ENCODE measurements at places on chromosomes 3 and 15.

DNA sequence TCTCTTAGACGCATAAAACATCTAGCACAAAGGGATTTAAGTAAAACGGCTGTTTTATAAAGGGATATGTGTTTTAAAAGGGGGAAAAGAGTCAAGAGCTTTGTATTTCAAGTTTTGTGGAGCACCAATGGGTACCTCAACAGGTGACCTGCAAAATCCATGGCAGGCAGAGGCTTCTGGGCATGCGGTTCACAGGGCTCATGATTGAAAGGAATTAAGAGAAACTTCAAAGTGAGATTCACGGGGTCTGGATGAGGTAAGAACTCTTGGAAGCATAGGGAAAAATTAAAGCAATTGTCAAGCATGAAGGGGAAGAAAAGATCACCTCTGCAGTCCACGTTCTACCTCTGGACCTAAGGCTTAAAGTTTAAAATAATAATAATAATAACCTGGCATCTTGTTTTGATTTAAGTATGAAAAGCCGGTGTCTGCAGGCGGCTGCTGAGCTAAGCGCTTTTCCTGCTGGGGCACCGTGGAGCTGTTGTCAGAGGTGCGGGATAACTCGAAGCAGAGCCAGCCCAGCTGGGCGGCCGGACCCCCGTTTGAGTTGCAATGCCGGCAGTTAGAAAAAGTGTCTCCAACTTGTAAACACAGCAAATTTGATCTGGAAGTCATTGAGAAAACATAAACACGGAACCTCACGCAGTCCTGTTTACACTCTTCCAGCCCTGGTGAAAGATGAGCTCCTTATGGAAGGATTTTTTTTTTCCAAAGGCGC is 40.5 kb downstream of the HES1 start:
- no peak for DNase-seq

GRCh38 chr3:36525115-36525801 is 145.0 kb downstream of the STAC start:
- no peak for DNase-seq

GRCh38 chr3:83873550-83873949 is 1085.2 kb upstream of the CADM2 start:
- DNase-seq = no peak

DNA sequence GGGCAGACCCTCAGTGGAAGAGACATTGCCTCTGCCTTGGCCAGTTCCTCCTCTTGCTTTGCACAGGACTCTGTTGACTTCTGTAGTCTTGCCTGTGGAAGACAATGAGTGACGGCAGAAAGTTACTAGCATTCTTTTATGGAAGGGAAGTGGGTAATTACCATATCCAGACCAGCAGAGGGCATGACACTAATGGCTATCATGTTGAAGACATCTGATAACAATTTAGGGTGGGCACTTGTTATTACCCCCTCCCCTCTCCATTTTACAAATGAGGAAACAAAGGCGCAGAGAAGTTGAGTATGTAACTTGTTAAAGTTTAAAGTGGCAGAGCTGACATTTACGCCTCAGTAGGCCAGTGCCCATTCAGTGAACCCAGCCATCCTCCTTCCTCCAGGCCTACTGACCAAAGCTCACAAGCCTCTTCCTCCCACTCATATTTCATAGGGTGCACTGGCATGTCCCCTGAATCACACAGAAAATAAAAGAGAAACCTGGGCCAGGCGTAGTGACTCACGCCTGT is 48.2 kb upstream of the FMN1 start:
- no peak for DNase-seq

DNA sequence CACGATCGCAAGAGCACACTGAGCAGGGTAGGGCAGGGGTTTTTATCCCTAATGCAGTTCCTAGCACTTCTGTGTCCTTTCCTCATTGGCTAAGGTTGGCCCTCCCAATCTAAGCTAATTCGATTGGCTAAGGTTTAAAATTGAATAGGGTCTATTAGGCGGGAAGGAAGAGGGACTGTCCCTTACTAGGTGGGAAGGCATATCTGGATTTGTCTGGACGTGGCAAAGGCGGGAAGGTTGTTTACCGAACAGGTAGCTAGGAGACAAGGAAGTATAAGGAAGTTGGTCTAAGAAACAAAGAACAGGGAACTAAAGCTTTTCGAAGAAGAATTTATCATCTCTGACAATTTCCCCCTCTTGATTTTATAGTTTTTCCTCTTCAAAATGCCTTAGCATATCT is 24.8 kb upstream of the ATG7 start:
- DNase-seq = peak; percentile 55

- no peak for DNase-seq
Observed at GRCh38 chr15:60822403-60822802, 343.5 kb upstream of the ICE2 start.

DNA sequence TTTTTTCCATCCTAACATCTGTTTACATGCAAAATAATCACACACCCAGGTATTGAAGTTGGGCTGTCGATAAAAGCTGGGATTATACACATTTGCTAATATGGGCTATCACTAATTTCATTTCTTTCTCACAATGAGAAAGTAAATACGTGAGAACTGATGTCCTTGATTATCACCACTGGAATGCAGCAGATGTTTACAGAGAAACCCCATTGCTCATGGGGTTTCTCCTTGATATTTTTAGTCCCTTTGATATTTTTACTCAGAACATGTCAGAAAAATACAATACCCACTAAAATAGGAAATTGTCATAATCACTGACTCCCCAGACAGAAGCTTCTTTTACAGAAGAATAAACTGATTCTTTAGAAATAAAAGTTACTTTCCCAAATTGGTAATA is 535.1 kb upstream of the CCDC54 start:
- DNase-seq = no peak

GRCh38 chr3:30098243-30098642 is 508.2 kb upstream of the TGFBR2 start:
- DNase-seq = no peak

GRCh38 chr3:169479314-169479939 is 184.1 kb downstream of the MECOM start:
- no peak for DNase-seq

- no peak for DNase-seq
Observed at GRCh38 chr3:88641033-88641604, 466.3 kb upstream of the EPHA3 start.

DNA sequence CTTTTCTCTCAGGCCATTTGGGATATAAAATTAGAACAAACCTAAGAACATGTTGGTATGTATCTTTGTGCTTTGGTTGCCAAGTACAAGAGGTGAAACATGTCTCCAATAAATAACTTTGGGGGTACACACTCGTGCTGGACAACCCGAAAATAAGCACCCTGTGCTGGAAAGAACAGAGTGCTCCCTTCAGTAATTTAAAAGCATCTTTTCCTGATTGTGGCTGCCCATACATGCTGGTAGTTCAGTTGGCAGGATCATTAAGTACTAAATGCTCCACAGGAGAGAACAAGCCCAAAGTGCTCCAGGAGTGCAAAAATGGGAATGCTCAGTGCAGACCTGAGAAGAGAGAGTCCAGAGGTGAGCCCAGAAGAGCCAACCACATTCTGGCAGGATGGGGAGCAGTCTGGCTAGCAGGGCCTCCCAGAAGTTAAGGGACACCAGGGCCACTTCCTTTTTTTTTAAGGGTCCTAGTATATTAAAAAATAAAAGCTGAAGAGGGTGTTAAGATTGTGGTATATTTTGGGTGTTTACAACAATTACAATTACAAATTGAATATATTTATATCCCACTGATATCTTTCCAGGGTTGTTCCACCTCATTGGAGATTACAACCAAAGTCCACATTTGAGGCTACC is 48.6 kb upstream of the SSR3 start:
- no peak for DNase-seq

DNA sequence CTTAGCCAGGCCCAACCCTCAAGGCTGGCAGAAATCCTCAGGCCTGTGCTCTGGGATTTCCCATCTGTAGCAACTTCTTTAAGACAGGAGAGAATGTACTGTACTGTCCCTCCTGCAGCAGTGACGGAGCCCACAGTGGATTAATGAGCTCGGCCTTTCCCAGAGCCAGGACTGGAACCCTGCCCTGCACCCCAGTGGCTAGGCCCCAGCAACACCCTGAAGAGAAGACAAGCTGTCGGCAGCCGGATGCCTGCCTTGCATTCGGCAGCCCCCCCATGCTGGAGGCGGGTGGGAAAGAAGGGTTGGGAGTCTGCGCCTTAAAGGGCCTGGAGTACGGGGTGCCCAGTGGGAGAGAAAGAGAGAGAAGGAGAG is 32.0 kb downstream of the KLHL25 start:
- peak; percentile 28 for DNase-seq
